Thoracic aorta (tissue), 2 donors: ENCODE measurements at places on chromosomes 7 and 10. TPM values are rescaled to one million over a fixed set of nuclear protein-coding genes. Genes with fewer than 3 reads are reported as not detected.

ACTR3C gene
- 0.14 TPM for total RNA-seq

C7orf57 gene
- not detected for total RNA-seq

NEURL1 gene
- 0.28 TPM for total RNA-seq

GRCh38 chr7:91310830-91311460 is 46.7 kb downstream of the FZD1 start:
- DNase-seq: no peak
- no peak overlapping the region for H3K4me3 ChIP-seq
- H3K27me3 ChIP-seq: no peaks in the 10 kb centered on the region
- H3K27ac ChIP-seq: no peak overlapping the region

DNA sequence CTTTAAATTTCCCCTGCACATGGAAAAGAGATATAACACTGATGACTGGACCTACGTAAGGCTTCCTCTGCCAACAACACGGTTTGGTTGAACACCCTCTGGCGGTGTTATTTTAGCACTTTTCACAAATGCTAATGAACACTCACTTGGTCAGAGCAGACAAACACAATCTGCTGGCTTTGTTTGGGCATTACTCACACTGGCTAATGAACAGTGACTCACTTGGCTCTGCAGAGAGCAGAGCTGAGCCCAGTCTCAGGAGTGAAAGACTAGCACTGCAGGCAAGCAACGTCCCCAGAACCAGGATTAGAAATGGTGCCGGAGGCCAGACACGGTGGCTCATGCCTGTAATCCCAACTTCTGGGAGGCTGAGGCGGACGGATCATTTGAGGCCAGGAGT is 430.8 kb downstream of the PLXNA4 start:
- no peaks in the 10 kb centered on the region for H3K27me3 ChIP-seq
- H3K4me1 ChIP-seq: peaks cover 50% of the 10 kb centered on the region
- no peaks in the 10 kb centered on the region for H3K36me3 ChIP-seq
- H3K27ac ChIP-seq: peak overlapping the region; percentile 54
- peak; percentile 61 for DNase-seq

DNA sequence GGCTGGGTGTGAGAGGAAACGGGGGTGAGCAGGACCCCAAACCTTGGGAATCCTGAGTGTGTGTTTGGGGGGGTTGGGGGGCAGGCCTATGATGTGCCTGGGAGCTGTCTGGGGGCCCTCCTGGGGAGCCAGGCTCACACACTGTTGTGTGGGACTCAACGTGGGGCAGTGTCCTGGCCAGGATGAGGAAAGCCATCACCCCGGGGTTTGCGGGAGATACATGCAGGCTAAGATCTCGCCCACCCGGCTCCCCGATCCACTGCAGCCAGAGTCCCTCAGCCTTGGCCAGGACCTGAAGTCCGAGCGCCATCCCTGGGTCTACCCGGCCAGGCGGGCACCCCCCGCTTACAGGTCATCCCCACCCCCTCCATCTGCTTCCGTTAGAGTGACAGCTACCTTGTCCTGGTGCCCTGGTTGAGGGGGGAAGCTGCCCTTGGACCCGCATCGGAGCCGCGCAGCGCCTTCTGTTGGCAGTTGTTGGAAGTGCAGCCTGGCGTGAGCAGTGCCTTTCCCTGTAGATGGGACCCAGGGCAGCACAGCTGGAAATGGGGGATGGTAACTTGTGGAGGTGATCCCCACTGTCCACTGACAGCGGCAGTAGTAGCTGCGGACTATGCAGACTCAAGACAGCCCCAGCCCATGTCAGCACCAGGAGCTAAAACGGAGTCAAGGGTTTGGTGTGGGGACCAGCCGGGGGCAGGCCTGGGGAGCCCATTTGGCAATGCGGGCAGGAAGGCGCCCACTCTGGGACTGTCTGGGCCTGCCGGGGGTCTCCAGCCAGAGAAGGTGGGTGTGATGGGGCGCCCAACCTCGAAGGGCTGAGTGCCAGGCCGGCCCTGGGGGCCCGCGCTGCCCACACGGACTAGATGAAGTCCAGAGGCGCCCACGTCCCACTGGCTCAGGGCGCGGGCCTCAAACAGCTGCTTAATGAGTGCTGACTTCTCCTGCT is 885.6 kb upstream of the ZNF722 start:
- H3K27me3 ChIP-seq: no peaks in the 10 kb centered on the region
- no peaks in the 10 kb centered on the region for H3K36me3 ChIP-seq
- H3K4me3 ChIP-seq: no peak overlapping the region
- DNase-seq: no peak
- no peaks in the 10 kb centered on the region for H3K4me1 ChIP-seq

DNA sequence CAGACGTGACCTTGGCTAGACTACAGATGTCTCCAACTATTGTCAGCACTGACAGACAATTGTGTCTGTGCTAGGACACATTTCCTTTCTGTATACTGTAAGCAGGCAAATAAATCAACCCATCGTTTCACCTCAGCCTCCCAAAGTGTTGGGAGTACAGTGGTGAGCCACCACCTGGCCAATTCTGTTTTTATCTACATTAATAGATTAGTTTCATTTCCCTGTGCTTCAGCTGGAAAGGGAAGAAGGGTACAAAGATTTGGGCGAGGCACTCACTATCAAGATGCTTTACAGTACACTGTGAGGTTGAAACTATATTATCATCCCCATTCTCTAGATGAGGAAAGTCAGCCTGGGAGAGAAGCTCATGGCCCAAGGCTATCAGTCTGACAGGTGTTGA is 21.9 kb downstream of the SFR1 start:
- no peaks in the 10 kb centered on the region for H3K36me3 ChIP-seq
- no peaks in the 10 kb centered on the region for H3K27me3 ChIP-seq
- H3K4me1 ChIP-seq: no peaks in the 10 kb centered on the region
- no peak overlapping the region for H3K4me3 ChIP-seq
- no peak for DNase-seq

GRCh38 chr7:83836028-83836427 is 187.1 kb upstream of the SEMA3E start:
- no peak for DNase-seq
- no peaks in the 10 kb centered on the region for H3K4me1 ChIP-seq
- H3K4me3 ChIP-seq: no peak overlapping the region
- H3K27ac ChIP-seq: no peak overlapping the region
- H3K27me3 ChIP-seq: no peaks in the 10 kb centered on the region
- no peaks in the 10 kb centered on the region for H3K36me3 ChIP-seq

- DNase-seq: no peak
- H3K27ac ChIP-seq: no peak overlapping the region
- no peaks in the 10 kb centered on the region for H3K4me1 ChIP-seq
- no peaks in the 10 kb centered on the region for H3K36me3 ChIP-seq
- H3K27me3 ChIP-seq: no peaks in the 10 kb centered on the region
- H3K4me3 ChIP-seq: no peak overlapping the region
These were observed 264.1 kb downstream of the OTUD1 start for GRCh38 chr10:23702977-23703414.

DNA sequence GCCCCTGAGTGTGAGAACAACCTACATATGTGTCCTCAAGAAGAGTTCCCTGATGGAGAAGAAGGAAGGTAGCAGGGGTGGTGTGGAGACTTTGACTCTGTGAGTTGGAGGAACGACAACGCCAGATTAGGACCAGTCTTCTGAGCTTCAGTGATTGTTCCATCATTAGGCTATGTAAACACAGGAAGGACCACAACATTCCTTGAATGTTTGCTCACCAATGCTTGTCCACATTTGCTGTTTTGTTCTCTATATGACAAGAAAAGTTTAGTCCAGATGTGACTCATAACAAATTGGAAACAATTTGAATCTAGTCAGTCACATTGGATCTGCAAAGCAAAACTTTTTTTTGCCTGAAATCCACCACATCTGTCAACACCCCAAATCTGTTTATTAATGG is 62.7 kb downstream of the ENTPD1 start:
- H3K27ac ChIP-seq: no peak overlapping the region
- H3K4me1 ChIP-seq: peaks cover 8% of the 10 kb centered on the region
- H3K36me3 ChIP-seq: no peaks in the 10 kb centered on the region
- no peak for DNase-seq

GRCh38 chr10:87860156-87860795 is 3.1 kb downstream of the KLLN start:
- no peaks in the 10 kb centered on the region for H3K4me1 ChIP-seq
- no peaks in the 10 kb centered on the region for H3K36me3 ChIP-seq
- H3K4me3 ChIP-seq: no peak overlapping the region
- H3K27me3 ChIP-seq: no peaks in the 10 kb centered on the region

- no peaks in the 10 kb centered on the region for H3K27me3 ChIP-seq
- no peak overlapping the region for H3K27ac ChIP-seq
- H3K4me1 ChIP-seq: no peaks in the 10 kb centered on the region
- H3K4me3 ChIP-seq: no peak overlapping the region
- DNase-seq: no peak
These were observed 373.1 kb downstream of the DPP6 start for GRCh38 chr7:154425271-154425670.

- H3K27me3 ChIP-seq: no peaks in the 10 kb centered on the region
- H3K4me3 ChIP-seq: no peak overlapping the region
- H3K27ac ChIP-seq: no peak overlapping the region
- no peaks in the 10 kb centered on the region for H3K36me3 ChIP-seq
- no peak for DNase-seq
- no peaks in the 10 kb centered on the region for H3K4me1 ChIP-seq
These were observed 1260.3 kb downstream of the XPNPEP1 start for GRCh38 chr10:108662975-108663374.

GRCh38 chr7:88628363-88629085 is 131.0 kb upstream of the ZNF804B start:
- H3K36me3 ChIP-seq: no peaks in the 10 kb centered on the region
- no peak overlapping the region for H3K4me3 ChIP-seq
- no peak overlapping the region for H3K27ac ChIP-seq

GRCh38 chr7:2106924-2107323 is 125.8 kb downstream of the MAD1L1 start:
- H3K36me3 ChIP-seq: no peaks in the 10 kb centered on the region
- H3K4me1 ChIP-seq: peaks cover 3% of the 10 kb centered on the region
- H3K27me3 ChIP-seq: no peaks in the 10 kb centered on the region
- H3K4me3 ChIP-seq: no peak overlapping the region
- DNase-seq: no peak

GRCh38 chr7:14850039-14850438 is 52.5 kb downstream of the DGKB start:
- DNase-seq: no peak
- H3K27me3 ChIP-seq: no peaks in the 10 kb centered on the region
- no peak overlapping the region for H3K4me3 ChIP-seq
- H3K36me3 ChIP-seq: no peaks in the 10 kb centered on the region
- H3K27ac ChIP-seq: no peak overlapping the region
- H3K4me1 ChIP-seq: no peaks in the 10 kb centered on the region

DNA sequence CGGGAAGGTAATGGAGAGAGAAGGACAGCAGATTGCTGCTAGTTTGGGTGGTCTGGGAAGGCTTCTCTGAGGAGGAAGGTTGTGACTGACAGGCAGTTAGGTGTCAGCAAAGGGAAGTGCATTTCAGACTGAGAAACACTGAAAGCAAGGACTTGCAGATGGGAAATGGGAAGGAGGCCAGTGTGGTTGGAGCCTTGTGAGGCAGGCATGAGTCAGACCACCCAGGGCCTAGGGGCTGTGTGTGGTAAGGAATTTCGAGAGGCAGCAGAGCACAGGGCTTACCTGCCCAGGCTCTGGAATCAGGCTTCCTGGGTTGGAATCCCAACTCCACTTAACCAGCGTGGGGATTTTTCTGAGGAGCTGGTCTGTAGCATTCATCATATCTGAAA is 53.5 kb downstream of the NRF1 start:
- peaks cover 9% of the 10 kb centered on the region for H3K36me3 ChIP-seq
- H3K27me3 ChIP-seq: no peaks in the 10 kb centered on the region
- DNase-seq: no peak
- H3K4me1 ChIP-seq: no peaks in the 10 kb centered on the region

DNA sequence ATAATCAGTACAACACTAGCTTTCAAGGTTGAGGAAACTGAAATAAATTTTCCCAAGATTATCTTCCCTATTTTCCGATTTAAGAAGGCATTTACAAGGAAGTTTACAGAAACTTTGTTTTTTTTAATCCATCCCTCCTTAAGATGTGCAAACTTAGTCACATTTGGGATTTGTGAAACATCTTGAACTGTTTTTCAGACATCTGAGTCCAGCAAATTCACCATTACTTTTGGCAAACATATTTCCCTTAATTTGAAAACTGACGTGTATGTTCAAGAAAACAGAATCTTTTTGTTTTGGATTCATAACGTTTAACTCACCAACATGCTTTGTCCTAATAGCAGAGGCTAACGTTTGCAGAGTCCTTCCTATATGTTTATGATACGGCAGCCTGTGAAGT is 19.5 kb downstream of the GLI3 start:
- no peaks in the 10 kb centered on the region for H3K27me3 ChIP-seq
- no peak for DNase-seq
- H3K4me3 ChIP-seq: no peak overlapping the region
- H3K36me3 ChIP-seq: peaks cover 6% of the 10 kb centered on the region
- no peaks in the 10 kb centered on the region for H3K4me1 ChIP-seq

DNA sequence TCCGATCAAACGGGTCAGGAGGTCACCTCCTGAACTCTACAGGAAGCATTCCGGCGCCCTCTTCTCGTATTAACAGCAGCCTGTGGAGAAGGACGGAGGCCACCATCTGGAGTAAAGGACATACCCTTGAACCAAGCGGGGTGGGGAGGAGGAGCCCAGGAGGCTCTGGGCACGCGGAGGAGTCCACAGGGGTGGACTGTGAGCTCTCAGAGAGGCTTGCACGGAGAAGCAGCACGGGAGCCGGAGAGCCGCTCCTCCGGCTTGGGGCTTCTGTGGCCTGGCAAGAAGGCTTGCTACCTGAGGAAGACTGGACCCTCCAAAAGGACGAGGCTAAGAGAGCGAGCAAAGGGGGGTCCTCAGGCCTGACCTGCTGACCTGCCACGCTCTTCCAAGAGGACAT is 77.9 kb downstream of the MAD1L1 start:
- no peaks in the 10 kb centered on the region for H3K36me3 ChIP-seq
- no peak overlapping the region for H3K27ac ChIP-seq
- peaks cover 14% of the 10 kb centered on the region for H3K4me1 ChIP-seq
- no peak overlapping the region for H3K4me3 ChIP-seq

DNA sequence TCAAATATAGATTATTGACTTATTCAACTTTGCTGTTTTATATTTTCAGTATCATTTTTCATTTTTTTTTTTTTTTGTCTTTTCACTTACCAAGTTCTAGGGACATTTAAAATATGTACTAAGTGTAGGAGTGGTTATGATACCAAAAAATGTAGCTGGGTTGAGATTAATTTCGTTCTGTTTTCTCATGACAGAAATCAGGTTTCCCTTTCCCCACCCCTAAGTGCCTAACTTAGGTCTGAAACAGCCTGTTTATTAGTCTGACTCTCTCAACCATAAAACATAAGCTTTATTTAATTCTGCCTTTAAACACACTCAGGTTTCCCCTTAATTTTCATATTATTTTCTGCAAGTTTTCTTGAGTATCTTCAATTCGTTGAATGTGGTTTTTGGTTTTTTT is 22.1 kb downstream of the TMEM106B start:
- H3K4me3 ChIP-seq: no peak overlapping the region
- no peak overlapping the region for H3K27ac ChIP-seq
- no peaks in the 10 kb centered on the region for H3K4me1 ChIP-seq
- DNase-seq: no peak

GRCh38 chr7:85509476-85509875 is 322.6 kb upstream of the SEMA3D start:
- no peak for DNase-seq
- no peaks in the 10 kb centered on the region for H3K36me3 ChIP-seq
- H3K27me3 ChIP-seq: no peaks in the 10 kb centered on the region
- no peak overlapping the region for H3K27ac ChIP-seq
- H3K4me1 ChIP-seq: no peaks in the 10 kb centered on the region
- no peak overlapping the region for H3K4me3 ChIP-seq
